ENCODE measurements at places on chromosomes 5 and 9.

- DNase-seq, result no peak
Observed at GRCh38 chr5:169655353-169655752, 18.3 kb downstream of the DOCK2 start.

GRCh38 chr9:89177944-89178829 lies at the start of gene SHC3:
Gene SHC3, minus strand, starts transcription at chr9:89178818. Its CDS starts 358 bp downstream, at chr9:89178460.
- no peak for DNase-seq

GRCh38 chr5:34891981-34892380 lies 23.3 kb downstream of the RAD1 start:
- no peak for DNase-seq

DNA sequence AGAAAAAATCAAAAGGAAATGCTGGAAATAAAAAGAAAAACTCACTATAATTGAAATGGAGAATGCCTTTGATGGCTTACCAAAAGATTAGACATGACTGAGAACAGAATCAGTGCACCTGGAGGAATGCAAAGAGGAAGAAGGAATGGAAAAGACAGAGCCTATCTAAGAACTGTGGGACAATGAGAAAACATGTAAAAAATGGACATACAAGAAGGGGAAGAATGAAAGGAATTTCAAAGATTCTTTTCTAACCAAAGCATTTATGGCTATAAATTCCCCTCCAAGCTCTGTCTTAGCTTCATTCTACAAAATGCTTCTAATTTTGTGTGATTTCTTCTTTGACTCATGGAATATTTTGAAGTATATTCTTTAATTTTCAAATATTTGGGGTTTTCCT lies 47.5 kb upstream of the CLK4 start:
- no peak for DNase-seq

DNA sequence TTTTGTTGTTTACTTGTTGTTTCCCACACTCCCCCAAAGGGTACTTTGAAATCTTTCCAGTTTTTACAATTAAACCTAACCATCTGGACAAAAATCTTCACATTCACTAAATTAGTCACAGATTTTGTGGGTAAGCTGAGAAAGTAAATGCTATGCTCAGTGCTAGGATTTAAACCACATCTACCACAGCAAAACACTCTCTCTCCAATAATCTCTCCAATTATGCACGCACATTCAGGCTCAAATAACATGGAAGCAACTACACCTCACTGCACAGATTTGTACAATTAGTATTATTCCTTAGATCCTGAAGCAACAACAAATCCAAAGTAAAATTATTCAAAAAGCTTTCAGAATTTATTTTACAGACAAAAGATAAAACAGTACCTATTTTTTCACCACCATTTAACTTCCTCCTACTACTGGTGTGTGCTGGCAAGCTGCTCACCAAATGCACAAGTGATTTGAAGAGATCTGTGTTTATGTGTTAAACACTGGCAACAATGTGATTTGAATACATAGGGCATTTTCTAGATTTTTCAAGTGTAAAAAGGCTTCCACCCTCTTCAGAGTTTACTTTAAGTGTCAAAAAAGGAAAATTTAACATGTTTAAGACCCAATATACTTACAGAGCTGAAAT lies 16.6 kb downstream of the ZNF608 start:
- DNase-seq, result no peak

DNA sequence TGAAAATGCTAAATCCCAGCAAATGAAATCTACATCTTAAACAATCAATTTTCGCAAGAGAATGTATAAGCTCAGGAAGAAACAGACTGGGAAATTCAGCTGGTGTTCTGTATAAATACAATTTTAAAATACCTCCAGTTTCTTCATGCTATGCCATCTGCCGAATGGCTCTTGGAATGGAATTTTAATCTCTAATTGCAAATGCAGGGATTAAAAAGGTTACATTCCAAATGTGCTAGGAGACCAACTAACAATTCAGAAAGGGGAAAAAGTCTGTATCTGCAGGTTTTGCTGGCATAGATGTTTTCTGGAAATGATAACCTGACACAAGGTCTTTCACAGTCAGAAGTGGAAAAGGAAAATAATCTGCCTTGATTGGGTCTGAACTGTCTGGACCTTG lies 379.7 kb downstream of the MAT2B start:
- no peak for DNase-seq
